Calu3 (cell line): ENCODE measurements at places on chromosomes 2 and 18.

DNA sequence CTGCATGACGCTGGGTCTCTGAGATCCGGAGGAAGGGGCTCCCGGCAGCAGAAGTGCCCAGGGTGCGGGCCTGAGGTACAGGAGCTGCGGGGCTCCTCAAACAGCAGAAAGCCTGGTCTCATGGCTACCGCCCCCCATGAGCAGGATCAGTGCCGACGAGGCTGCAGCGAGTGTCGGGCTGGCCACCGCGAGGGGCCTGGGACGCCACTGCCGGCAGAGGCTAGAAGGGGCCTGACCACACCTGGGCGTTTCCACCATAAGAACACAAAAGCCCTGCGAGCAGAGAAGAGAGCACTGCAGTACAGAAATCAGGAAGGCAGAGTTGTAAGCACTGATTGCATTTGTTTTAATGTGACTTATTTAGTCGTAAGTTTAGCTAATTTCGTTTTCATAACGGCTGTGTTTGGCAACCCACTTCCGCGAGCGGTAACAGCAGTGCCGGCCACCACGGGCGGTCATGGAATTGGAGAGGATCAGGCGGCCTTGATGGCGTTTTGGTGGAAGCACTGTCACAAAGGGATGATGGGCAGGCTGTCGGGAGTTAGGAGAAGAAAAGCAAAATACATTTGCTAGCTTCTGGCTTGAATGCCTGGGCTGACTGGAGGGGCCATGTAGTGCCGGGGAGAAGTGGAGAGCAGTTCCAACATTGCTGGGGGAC, 117.4 kb downstream of the HDAC4 start:
- no peak for DNase-seq

DNA sequence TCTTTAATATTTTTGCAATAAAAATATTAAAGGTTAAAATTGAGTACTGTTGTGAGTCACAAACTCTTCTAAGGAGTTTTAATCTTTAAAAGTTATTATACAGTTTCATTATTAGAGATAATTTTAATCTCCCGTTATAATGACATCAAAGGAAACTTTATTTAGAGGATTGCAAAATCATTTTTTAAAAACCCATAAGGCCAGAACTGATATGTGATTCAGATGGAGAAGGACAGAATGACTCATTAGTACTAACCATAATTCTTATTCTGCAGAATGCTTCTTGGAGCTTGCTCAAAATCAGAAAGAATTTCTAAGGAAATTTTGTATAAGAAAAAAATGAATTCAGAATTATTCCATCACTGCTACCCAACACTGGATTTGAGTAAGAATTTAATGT, 12.5 kb upstream of the HNRNPLL start:
- no peak for DNase-seq

DNA sequence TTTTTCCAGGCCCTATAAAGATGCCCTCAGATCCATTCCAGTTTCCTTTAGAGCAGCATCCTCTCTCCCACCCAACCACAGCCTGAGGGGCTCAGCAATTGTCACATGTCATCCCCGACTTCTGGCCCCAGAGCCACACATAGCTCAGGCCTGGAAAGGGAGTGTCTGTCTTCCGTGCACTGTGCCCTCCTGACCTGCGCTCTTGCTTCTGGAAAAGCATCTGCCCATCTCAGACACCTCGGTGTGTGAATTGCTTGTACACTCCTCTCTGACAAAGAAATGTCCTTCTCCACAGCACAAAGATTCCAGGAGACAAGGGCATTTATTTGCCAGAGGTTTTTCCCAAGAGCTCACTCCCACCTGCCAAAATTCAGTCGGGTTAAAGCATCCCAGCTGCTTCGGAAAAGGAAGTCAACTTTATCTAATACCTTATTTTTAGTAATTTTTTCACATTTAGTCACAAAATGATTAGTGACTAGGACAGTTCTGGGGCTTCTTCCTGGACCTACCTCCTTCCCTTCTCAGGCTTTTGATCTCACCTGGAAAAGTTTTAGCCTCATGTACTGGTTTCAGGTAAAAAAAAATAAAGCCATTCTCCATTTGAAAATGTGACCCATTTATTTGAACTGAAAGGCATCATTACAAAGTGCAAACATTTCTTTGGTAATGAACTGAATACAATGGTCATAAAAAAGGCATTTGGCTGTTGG, 112.9 kb downstream of the PXDN start:
- no peak for DNase-seq

GRCh38 chr18:36189486-36189885, 2.2 kb downstream of the MOCOS start:
- DNase-seq = no peak

DNA sequence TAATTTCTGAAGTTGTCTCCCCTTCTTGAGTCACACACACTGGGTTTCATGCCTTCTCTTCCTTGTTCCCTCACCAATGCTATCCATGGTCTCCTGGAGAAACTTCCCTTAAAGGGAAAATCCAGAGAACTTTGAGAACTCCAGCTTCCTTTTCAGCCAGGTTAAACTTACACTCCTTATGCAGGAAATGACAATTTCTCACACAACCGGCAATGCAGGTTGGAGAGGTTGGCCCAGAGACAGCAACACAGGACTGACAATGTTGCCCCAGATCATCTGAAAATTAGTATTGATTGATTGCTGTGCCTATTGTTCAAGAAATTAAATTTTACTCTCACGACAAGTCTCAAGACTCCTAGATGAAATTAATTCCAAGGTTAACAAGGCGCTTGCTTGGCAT, 292.2 kb downstream of the NYAP2 start:
- DNase-seq = peak; percentile 18

DNA sequence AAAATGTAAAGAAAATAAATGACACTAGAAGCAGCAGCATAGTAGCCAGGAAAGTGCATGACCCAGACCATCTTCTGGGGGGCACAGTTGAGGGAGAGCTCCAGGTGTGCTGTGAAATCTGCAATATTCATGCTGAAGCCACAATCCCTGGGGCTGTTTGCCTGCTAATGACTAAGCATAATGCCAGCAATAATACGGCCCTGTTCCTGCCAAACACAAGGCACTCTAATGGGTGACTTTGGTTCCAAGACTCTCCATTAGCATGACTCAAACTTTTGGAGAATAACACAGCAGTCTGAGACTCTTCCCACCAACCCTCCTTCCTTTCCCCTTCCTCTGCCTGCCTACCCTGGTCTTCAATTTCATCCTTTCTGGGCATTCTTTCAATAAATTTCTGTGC, 77.9 kb upstream of the DOCK10 start:
- no peak for DNase-seq

- no peak for DNase-seq
These were observed 565.9 kb upstream of the ID2 start for GRCh38 chr2:8115966-8116365.

DNA sequence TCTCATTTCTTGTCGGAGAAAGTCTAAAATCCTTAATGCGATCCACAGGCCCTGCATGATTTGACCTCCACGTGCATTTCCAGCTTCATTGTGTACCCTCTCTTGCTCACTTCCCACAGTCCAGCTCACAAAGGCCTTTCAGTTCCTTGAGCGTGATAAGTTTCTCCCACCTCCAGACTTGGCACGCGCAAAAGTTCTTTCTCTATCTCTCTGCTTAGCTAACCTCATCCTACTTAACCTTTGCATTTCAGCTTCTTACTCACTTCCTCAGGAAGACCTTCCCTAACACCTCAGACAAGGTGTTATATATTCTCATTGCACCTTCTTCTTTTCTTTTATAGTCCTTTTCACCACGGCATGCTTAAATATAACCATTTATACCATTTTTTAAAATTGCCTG, 124.8 kb upstream of the XPO1 start:
- no peak for DNase-seq

GRCh38 chr2:61277756-61278155, 115.8 kb downstream of the C2orf74 start:
- no peak for DNase-seq

DNA sequence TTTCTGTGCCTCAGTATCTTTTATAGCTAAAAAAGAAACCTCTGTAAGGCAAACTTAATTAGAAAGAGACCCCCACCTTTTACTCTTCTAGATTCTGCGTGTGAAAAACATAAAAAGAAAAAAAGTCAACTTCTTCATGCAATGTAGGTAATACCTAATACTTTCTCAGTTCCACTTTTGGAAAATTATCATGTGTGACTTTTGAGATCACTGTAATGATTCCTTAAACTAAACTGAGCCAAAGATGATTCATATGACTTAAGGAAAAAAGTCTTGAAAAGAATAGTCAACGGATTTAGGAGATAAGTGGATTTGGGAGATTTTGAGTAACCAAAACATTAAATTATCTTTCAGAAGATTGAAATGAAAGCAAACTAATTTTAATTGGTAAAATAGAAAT, 48.9 kb downstream of the PLEKHA3 start:
- no peak for DNase-seq

- no peak for DNase-seq
These were observed 52.8 kb downstream of the WIPF1 start for GRCh38 chr2:174544802-174545201.
